ENCODE measurements at places on chromosomes 11 and 22.

DNA sequence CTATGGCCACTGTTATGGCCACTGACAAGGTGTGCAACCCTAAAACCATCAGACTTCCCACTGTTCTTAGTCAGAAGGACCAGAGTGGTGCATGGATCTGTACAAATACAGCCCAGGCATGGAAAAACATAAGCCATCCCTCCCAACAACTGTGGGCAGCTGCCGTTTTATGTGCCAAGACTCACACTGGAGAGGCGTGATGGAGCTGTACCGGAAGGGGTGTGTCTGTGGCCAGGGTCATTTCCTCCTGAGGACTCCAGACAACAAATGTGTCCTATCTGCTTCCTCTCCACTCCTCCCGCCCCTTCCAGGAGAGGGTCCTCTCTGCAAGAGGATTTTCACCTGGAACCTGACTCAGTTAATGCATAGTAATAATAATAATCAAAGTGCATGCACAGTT, 29.5 kb downstream of the KCNJ1 start:
- no peak for DNase-seq

GRCh38 chr22:49005557-49005956, 822.1 kb downstream of the BRD1 start:
- DNase-seq, result no peak

- DNase-seq, result no peak
Observed at GRCh38 chr11:8814923-8815240, 96.1 kb upstream of the AKIP1 start.

- no peak for DNase-seq
Observed at GRCh38 chr11:10461276-10461790, 6.3 kb downstream of the AMPD3 start.

GRCh38 chr11:47393163-47394049, 15.0 kb upstream of the SLC39A13 start:
- no peak for DNase-seq

- DNase-seq, result no peak
Observed at GRCh38 chr11:14232652-14233051, 126.3 kb downstream of the RRAS2 start.

GRCh38 chr22:20245577-20246367, 22.3 kb downstream of the RTN4R start:
- no peak for DNase-seq
